Amygdala (tissue), 56 donors: ENCODE measurements at places on chromosomes 4 and X.

DNA sequence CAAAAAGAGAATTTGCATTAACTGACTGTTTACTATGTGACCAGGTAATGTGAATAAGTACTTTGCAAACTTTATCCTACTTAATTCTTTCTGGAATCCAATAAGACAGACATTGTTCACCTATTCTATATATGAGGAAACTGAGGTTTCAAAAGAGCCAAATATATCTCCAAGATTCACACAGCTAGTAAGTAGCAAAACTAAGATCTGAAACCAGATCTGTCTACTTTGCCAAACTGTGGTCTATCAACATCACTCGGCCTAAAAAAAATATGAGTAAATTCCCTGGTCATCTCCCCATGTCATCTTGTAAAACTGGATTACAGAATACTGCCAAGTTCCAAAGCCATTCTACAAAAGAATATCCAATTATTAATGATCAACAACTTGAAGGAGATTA lies 52.8 kb downstream of the ANAPC10 start:
- no peak for DNase-seq

GRCh38 chrX:148380650-148381561 lies 119.5 kb upstream of the AFF2 start:
- no peak for DNase-seq

DNA sequence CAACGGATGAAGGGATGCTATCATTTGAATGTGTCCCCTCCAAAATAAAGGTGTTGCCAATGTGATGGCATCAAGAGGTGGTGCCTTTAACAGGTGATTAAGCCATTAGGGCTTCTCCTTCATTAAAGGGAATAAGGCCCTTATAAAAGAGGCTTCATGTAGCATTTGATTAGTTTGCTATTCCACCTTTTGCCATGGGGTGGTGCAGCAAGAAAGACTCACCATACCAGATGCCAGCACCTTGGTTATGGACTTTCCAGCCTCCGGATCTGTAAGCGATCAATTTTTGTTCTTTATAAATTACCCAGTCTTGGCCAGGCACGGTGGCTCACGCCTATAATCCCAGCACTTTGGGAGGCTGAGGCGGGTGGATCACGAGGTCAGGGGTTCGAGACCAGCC lies 7.9 kb upstream of the SLC25A43 start:
- no peak for DNase-seq

GRCh38 chrX:15998350-15998749 lies 125.0 kb upstream of the GRPR start:
- DNase-seq: no peak

GRCh38 chrX:12301288-12301687 lies 163.0 kb downstream of the FRMPD4 start:
- no peak for DNase-seq

DNA sequence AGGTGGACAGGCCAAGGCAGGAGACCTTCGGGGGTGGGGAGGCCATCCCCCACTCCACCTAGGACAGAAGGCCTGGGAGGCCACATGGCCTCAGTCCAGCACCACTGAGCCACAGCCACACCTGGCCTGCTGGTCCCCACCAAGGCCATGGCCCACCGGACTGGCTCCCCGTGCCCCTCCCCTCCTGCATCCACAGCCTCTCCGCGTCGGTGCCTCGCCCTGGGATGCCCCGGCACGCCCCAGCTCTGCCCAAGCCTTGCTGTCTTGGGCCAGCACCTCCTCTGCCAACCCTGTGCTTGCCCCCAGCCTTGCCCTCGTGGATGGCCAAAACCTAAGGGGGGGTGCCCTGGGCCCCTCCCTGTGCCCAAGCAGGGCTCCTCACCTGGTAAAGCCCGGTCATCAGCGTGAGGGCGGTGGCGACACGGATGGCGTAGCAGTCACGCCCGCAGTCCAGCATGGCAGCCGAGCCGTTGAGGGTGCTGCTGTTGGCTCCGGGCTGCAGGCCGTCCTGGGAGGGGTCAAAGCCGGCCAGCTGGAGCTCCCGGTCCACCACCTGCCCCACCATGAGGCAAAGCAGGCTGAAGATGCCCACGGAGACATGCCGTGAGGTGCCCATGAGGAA lies 2.3 kb downstream of the SLC26A1 start:
- no peak for DNase-seq

DNA sequence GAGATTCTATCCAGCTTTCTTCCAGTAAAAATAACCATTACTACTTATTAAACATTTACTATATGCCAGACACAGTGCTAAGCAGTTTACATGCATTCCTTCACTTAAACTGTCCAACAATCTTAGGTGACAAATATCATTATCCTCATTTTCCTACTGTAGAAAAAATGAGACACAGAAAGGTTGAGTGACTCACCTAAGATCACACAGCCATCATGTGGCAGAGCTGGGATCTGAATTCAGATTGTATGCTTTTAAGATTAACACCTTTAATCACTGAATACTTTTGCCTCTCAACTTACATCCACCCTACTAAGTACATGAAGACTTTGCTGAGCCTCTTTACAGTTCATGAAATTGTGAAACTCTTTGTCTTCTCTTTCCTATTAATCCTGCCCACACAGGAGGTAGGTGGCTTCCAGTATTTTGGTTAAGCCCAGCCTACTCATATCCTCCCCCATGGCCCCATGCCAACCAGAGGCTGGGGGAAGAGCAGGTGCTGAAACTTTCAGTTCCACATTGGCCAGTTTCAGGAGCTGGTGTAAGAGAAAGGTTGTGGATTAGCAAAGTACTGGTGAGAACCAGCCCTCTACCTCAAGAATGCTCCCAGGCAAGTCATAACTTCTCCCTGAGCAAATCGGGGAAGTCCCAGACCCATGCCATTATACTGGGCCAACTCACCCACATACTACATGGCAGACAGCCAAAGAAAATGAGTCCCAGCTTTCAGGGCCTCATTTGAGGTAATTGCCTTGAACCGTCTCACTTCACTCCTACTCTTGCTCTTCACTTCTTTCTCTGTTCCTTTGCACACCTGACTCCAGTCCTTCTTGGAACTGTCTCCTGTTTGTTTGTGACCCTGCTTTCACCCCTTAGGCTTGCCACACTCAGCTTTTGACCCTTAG lies 211.1 kb downstream of the GUCY2F start:
- DNase-seq: no peak

- no peak for DNase-seq
These were observed 214.6 kb downstream of the ENOX2 start for GRCh38 chrX:130688360-130688759.

GRCh38 chr4:30256116-30256832 lies 463.9 kb upstream of the PCDH7 start:
- DNase-seq: no peak

GRCh38 chrX:41889317-41890025 lies 33.9 kb downstream of the CASK start:
- no peak for DNase-seq

DNA sequence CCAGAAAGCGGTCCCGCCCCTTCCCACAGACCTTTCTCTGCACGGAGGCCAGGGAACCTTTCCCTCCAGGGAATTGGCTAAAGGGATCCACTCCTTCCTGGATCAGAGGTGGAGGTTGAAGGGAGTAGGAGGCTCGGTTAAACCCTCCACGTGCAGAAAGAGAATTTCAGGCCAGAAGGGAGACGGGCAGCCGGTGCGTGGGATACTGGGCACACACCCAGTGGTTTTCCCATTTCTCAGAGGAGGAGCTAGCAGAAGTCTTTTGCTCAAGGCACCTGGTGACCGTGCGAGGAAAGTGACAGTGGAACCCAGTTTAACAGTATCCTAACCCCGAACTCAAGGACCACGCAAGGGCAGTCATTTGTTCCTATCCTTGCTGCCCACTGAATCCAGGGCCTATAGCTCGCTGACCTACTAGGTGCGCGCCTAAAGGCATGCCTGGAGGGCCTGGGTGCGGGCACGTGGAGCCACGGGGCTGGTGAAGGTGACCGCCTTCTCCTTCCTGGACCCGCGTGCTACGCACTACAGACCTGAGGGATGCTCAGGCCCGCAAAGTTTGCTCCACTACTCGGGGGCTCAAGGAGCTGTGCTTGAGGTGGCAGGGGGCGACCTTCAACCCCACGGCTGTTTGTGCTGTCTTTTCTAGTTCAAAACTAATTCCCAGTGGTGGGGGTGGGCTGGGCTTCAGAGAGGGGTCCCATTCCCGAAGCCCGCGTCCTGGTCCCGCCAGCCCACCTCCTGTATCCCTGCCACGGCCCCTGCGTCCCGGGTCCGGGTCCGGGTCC lies 587 bp upstream of the AFF2 start:
- DNase-seq: no peak

DNA sequence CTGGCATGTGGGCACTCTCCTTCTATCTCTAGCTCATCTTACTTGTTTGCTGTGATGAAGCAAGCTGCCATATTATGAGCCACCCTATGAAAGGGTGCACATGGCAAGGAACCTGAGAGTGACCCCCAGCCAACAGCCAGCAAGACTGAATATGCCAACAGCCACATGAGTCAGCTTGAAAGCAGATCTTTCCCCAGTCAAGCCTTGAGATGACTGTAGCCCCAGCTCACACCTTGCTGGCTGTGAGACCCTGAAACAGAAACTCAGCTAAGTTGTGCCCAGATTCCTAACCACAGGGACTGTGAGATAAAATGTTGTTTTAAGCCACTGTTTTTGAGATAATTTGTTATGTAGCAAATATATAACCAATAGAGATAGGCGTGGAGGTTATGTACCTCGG lies 36.2 kb downstream of the KDM5C start:
- no peak for DNase-seq

GRCh38 chr4:13430834-13431568 lies 53.1 kb downstream of the RAB28 start:
- DNase-seq: no peak

DNA sequence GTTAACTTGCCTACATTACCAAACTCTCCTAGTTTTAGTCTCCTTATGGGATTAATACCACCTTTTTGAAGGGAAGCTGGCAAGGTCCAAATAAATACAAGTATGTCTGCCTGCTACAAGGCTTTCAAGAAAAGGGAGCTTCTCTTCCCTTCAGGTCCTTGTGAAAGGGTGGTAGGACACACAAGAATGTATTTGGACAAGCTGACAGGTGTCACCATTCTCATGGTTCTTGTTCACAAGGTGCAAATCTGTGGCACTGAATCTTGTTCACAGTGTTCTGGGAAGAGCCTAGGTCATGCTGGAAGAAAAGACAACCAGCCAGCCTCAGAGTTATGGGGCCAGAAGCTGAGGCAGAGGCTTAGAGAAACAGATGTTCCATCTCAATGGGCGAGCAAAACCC lies 41.9 kb downstream of the GPC3 start:
- DNase-seq: no peak

- DNase-seq: no peak
These were observed 88.5 kb downstream of the PHKA2 start for GRCh38 chrX:18895189-18895951.

DNA sequence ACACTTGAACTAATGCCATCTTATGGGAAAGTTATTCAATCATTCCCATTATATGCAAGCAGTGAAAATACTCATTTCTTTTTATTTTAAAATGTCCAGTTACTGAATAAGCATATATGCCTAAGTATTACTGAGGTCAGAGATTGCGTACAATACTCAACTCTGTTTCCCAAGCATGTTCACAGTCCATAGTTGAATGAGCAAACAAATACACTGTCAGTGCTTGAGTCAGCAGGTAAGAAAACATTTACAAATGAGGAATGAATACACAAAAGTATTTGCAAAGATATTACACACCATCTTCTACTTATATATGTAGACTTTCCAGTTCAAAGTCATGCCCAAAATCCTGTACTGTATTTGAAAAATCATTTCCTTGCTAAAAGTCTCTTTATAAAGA lies 74.1 kb downstream of the TSPAN5 start:
- DNase-seq: no peak

- no peak for DNase-seq
These were observed 439.2 kb downstream of the PCDH10 start for GRCh38 chr4:133588306-133588705.

- no peak for DNase-seq
These were observed 1.5 kb upstream of the PAQR3 start for GRCh38 chr4:78940752-78941151.

DNA sequence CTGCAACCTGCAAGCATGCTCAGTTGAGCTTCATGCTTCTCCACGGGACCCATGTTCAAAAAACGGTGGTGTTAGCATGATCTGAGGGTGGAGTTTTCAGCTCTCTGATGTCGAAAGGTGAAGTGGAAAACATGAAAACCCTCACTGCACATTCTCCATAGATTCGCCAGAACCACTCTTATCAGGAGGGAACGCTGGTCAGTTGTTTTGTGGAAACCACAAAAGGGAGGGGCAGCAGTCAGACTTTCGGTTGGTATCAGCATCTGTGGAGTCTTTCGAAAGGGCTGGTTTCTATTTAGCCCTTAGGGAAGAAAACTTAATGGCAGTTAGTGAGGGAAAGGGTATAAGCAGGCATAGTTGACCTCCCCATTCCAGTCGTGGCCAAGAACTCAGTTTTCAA lies 12.6 kb downstream of the PPA2 start:
- no peak for DNase-seq

DNA sequence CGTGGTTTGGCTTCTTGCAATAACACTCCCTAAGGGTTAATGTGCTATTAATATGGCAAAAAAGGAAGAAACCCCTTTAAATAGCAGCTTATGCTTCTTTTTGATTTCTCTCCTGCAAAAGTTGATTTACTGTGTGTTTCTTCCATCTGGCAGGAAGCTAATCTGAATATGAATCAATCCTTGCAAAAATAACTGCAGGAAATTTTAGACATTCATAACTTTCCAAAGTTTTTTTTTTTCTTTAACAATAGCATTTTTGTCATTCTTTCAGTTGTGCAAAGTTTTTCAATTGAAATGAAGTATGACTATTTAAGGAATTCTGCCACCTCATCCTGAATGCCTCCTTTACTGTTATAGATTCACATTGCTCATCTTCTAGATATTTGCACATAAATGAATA lies 115.6 kb downstream of the SPANXA1 start:
- DNase-seq: no peak

- DNase-seq: no peak
These were observed 53.4 kb downstream of the WDR19 start for GRCh38 chr4:39235696-39236095.

DNA sequence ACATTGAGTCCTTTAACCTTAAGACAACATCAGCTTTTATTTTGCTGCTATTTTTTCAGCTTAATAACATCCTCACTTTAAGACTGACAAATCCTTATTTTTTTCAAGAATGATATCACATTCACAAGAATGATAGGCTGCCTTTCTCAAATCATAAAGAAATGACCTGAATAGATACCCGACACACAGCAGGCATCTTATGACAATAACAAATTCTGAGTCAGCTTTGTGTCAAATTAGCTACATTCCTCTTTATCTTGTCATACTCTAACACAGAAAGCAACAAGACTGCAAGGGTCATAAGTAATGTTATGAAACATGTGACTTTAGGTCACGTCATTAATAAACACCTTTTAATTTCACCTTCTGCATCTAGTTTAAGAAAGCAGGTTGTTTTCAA lies 2387.6 kb downstream of the PCDH7 start:
- DNase-seq: no peak
